Type B pancreatic cell (in vitro differentiated cells): ENCODE measurements at places on chromosomes 6 and 20.
A peak's percentile ranks its signal among the peaks of the same experiment; 100 is the strongest.

GRCh38 chr6:43285832-43286231 lies 12.2 kb upstream of the SLC22A7 start:
- no peak for DNase-seq

DNA sequence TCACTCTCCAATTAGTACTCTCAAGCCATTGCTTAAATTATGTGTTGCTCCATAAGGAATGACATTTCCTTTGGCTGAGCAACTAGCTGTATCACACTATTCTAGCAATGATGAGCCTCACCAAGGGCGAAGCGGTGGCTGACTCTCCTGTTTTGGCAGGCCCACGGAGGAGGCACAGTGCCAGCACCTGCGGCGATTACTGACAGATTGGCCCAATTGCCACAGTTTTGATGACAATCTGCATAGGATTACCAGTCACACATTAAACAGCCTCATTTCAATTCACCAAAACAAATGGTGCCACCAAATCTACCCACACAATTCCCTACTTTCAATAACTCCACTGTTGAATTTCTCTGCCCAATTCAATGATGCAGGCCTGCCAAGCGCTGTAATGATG lies 286.9 kb downstream of the PTPRK start:
- no peak for DNase-seq

DNA sequence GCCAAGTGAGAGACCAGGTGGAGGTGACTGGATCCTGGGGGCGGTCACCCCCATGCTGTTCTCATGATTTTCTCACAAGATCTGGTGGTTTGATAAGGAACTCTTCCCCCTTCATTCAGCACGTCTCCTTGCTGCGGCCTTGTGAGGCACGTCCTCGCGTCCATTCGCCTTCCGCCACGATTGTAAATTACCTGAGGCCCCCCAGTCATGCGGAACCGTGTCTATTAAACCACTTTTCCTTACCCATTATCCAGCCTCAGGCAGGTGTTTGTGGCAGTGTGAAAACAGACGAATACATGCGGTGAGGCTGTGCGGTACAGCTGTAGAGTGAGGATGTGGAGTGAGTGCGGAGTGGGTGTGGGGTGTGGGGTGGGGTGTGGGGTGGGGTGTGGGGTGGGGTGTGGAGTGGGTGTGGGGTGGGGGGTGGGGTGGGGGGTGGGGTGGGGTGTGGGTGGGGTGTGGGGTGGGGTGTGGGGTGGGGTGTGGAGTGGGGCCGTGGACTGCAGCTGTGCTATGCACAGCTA lies 12.1 kb upstream of the NTSR1 start:
- DNase-seq: no peak

- no peak for DNase-seq
Measured at GRCh38 chr6:146154197-146154596, 125.3 kb downstream of the GRM1 start.

DNA sequence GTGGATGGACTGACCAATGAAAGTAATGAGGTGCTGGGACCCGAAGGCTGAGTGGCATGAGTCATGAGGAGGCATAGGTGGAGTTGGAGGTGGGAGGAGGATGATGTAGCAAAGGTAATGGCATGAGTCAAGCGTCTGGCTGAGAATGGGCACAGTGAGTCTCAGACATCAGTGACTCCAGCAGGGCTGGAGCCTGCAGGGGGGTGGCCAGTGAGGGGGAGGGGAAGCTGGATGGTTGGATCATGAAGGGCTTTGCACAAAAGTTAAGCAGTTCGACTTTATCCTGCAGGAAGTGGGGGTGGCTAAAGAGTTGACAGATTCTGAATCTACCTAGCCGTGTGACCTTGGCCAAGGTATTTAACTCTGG lies 99.0 kb upstream of the IYD start:
- no peak for DNase-seq

- DNase-seq: no peak
Measured at GRCh38 chr6:3001773-3002293, 2.1 kb downstream of the NQO2 start.

- DNase-seq: no peak
Measured at GRCh38 chr20:22601361-22602141, 17.2 kb upstream of the FOXA2 start.

DNA sequence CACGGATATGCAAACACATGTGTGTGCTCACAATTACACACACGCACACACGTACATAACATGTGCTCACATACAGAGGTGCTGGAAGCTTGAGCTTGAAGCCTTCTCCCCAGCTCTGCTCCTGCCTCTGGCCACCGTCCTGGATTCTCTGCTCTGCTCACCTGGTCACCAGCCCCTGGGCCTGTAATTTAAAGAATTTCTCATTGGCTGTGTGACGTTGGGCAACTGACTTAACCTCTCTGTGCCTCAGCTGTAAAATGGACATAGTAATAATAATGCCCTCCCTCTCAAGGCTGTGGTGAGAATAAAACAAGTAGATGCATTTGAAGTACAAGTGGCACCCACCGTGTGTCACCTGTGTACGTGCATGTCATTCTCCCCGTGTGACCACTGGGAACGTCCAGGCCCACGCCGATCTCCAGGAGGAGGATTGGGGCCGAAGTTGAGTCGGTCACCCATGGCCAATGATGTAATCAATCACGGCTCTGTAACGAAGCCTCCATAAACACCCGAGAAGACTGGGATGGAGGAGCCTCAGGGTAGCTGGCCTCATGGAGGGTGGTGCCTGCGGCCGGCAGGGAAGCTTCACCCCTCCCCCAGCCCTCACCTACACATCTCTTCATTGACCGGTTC lies 160.9 kb upstream of the AFDN start:
- no peak for DNase-seq

GRCh38 chr20:60232380-60232779 lies 274.2 kb downstream of the CDH26 start:
- peak; percentile 22 for DNase-seq

DNA sequence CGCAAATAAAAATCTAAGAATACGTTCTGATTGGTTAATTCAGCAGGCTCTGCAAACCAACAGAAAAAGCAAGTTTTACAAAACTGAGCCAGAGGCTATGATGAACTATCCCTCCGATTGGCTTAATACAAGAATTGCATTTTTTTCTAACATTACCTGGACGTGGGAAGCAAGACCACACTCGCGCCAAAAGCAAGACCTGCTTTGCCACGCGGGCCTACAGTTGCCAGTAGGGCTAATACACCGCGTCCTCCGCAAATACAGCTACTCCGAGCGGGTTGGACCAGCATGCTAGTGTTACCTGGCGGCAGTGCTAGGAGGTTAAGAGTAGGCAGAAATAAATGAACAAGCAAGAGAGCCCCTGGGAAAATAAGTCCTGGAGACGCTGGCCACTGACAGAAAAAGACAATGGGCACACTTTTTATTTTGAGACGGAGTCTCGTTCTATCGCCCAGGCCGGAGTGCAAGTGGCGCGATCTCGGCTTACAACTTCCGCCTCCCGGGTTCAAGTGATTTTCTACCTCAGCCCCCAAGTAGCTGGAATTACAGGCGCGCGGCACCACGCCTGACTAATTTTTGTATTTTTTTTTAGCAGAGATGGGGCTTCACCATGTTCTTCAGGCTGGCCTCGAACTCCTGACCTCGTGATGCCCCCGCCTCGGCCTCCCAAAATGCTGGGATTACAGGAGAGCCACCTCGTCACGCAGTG lies 131.9 kb upstream of the BTN3A2 start:
- DNase-seq: no peak

- no peak for DNase-seq
Measured at GRCh38 chr6:22067671-22068070, 229.2 kb downstream of the PRL start.

GRCh38 chr20:25072226-25072811 lies 9.6 kb downstream of the VSX1 start:
- peak; percentile 15 for DNase-seq

DNA sequence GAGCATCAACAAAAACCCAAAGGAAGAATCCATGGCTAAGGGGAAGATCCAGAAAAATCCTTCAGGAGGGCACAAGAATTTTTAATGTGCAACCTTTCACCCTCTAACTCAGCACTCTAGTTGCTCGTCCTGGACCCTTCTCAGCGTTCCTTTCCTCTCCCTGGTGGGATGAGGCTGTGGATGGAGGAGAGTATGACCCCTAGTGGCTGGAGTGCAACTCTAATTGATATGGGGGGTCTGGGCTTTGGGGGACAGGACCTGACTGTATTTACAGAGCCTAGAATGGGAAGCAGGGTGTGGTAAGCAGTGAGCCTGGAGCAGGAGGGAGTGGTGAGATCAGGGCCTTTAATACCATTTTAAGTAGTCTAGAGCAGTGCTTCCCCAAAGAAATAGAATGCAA lies 83.9 kb upstream of the CEP85L start:
- DNase-seq: no peak

DNA sequence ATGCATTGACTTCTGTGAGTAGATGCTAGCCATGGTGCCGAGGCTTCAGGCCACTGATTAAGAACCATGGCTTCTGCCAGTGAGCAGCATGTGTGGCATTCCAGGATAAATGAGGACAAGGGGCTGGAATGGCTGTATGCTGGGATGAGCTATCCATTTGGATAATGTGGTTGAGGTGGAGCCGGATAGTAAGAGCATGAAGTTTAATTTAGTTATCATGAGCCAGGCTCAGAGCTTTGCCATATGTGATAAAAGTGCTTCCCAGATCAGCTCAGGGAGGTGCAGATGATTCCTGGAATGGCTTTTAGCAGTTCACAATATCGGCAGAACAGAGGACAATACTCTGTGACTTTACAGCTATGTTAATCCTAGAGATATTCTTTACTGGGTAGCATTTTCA lies 34.6 kb upstream of the RNF8 start:
- no peak for DNase-seq
